NCI-H1092 (cell line): ENCODE measurements at places on chromosomes 11 and 22.

GRCh38 chr11:72828081-72828567, 13.9 kb downstream of the ATG16L2 start:
- no peak for DNase-seq

DNA sequence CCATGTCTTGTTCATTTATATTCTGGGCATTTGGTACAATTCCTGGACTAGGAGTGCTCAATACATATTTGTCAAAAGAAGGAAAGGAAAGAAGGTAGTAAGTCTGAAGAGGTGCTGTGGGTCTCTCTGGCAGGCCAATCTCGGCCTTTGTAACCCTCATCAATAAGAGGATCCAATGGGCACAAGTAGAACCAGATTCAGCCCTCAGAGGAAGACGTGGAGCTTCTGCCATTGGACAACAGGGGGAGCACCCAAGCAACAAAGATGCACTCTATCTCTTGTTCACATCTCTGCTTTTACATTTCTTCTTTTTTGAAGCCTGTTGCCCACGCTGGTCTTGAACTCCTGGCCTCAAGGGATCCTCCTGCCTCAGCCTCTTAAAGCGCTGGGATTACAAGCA, 2.2 kb upstream of the VPS11 start:
- DNase-seq: no peak

- no peak for DNase-seq
Measured at GRCh38 chr22:48678171-48679135, 1149.2 kb downstream of the BRD1 start.

DNA sequence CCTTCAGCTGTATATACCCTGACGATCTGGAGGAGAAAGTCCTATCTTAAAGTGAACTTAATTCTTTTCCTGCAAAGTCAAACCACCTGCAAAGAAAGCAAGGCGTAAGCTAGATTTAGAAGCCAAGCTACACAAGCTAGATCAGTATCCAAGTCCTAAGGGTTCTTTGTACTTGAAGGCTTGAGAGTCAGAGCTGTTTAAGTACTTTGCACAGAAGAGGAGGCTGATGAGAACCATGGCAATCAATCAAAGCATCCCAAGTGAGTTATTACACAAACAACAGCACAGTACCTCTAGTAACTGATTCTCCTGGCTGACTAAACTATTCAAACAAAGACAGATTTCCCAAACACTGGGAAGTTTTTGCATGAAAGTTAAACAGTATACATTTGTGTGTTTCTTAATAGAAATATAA, 1.9 kb downstream of the CDON start:
- DNase-seq: no peak

DNA sequence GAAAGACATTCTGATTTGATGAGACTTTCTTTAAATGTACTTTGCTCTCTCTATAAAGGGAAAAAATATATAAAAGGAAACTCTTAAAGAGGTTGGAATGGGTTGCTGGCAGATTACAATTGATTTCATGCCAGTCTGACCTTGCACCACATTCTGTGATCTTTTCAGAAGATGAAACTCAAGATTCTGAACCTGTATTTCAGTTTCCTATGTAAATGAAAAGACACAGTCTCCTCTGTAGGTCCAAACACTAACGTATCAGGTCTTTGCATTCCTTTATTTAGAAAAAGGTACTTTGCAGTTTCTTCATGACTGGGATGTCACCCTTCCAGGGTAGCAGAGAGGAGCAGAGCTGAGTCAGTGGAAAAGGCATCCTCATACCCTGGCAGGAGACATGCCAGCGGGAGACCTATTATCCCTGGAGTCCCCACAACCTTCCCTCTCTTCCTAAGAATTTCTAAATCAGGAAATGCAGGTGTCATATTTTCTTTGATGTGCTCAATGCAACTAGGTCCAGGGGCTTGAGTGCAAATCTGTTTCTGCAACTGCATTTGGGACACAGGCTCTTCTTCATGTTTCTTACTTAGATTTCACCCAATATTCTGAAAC, 282.6 kb downstream of the CADM1 start:
- no peak for DNase-seq
